ENCODE measurements at places on chromosomes 7 and 10. TPM values are rescaled to one million over a fixed set of nuclear protein-coding genes. Genes with fewer than 3 reads are reported as not detected.

GRCh38 chr7:115047958-115048720 is 126.2 kb downstream of the MDFIC start:
- no peaks in the 10 kb centered on the region for H3K36me3 ChIP-seq
- no peak overlapping the region for H3K4me3 ChIP-seq
- H3K27me3 ChIP-seq: peaks cover 20% of the 10 kb centered on the region
- no peak overlapping the region for H3K27ac ChIP-seq
- H3K4me1 ChIP-seq: no peaks in the 10 kb centered on the region
- DNase-seq: no peak

- DNase-seq: no peak
- no peaks in the 10 kb centered on the region for H3K36me3 ChIP-seq
- H3K4me3 ChIP-seq: no peak overlapping the region
- H3K27me3 ChIP-seq: no peaks in the 10 kb centered on the region
- no peaks in the 10 kb centered on the region for H3K4me1 ChIP-seq
Observed at GRCh38 chr7:134811765-134812164, 32.3 kb downstream of the CALD1 start.

- H3K4me1 ChIP-seq: no peaks in the 10 kb centered on the region
- no peak overlapping the region for H3K4me3 ChIP-seq
- H3K27ac ChIP-seq: no peak overlapping the region
Observed at GRCh38 chr7:115572111-115572510, 458.5 kb downstream of the TFEC start.

- no peaks in the 10 kb centered on the region for H3K27me3 ChIP-seq
- H3K36me3 ChIP-seq: peaks cover 16% of the 10 kb centered on the region
- H3K4me3 ChIP-seq: no peak overlapping the region
- no peak for DNase-seq
- no peak overlapping the region for H3K27ac ChIP-seq
Observed at GRCh38 chr7:137978464-137979237, 23.2 kb downstream of the CREB3L2 start.

DNA sequence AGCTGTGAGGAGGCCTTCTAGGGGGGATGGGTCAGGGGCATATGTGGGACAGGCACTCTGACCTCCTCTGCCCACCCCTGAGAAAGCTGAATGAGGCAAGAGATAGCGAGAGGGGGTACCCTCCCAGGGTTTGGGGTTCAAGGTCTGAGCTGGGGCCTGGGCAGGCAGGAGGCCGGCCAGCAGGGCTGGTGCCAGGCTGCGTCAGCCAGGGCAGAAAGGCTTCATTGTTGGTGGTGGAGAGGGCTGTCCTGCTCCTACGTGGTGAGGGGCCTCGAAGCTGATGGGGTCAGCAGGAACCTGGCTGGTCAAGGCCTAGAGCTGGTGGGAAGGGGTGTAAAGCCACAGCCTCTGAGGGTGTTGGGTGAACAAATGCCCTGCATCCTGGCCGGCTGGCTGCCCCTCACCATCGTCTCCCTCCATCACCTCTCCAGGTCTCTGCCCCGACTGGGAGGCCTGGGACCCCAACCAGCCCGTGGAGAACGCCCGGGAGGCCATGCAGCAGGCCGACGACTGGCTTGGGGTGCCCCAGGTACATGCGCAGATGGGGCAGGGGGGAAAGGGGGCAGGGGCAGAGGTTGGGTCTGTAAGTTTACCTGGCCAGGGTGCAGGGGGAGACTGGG is 6.6 kb downstream of the FLNC start:
- no peak for DNase-seq
- peaks cover 4% of the 10 kb centered on the region for H3K27me3 ChIP-seq
- no peak overlapping the region for H3K27ac ChIP-seq
- no peaks in the 10 kb centered on the region for H3K36me3 ChIP-seq

Gene STK31
- 0.21 TPM for total RNA-seq

Gene CLDN4
- 0.27 TPM for total RNA-seq

Gene CDK1
- 127 TPM for total RNA-seq

Gene SKIDA1
- 0.12 TPM for total RNA-seq

Measured in activated CD4-positive, alpha-beta T cell treated with anti-CD3 and anti-CD28 coated beads, Interleukin-2, amount 10 ng/mL, durations not matched to agents 7 days and 5 days (primary cell).